ENCODE measurements at places on chromosomes 6 and 20. TPM values are rescaled to one million over a fixed set of nuclear protein-coding genes. Genes with fewer than 3 reads are reported as not detected.

The STMND1 gene
- not detected for total RNA-seq

The PDYN gene
- not detected for total RNA-seq

GRCh38 chr20:2741463-2741862 is 48.9 kb downstream of the EBF4 start:
- no peak for DNase-seq

The COX4I2 gene
- total RNA-seq = not detected

DNA sequence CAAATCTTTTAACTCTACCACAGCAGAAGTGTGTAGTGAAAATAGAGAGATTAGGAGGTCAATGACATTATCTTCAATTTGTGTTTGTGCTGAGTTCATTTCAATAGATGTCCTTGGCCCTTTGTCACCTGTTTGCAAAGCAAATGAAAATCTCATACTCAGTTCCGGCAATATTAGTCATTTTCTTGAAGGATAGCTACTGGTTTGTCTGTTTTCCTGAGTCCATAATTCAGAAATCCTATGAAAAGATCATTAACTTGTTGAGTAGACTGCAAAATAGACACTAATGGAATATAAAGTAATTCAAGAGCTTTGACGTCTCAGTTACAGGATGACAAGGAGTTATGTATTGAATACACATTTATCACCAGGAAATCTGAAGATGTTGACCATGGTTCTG is 821.1 kb upstream of the FLRT3 start:
- no peak for DNase-seq
